ENCODE measurements at places on chromosomes 6 and 20.

DNA sequence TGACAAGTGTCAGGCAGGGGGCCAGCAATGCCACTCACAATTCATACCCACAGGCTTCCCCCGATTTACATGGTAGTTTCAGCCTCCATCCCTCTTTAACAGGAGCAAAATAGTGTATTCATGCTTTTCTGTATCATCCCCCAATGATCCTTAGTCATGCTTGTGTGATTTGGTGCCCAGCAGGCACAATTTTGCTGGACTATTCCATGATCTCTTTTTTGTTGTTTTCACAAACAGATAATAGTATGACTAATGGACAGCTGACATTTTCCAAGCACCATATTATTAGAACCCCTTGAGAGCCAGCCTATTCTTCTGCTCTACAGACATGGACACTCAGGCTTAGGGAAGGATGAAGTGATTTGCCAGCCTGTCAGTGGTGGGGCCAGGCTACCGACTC, 128.2 kb upstream of the RIPOR2 start:
- DNase-seq, result no peak

GRCh38 chr6:34174846-34175399, 29.0 kb upstream of the GRM4 start:
- DNase-seq, result no peak

- no peak for DNase-seq
Measured at GRCh38 chr6:78363688-78364087, 503.7 kb upstream of the IRAK1BP1 start.

- DNase-seq, result no peak
Measured at GRCh38 chr6:34004706-34005105, 141.2 kb downstream of the GRM4 start.

DNA sequence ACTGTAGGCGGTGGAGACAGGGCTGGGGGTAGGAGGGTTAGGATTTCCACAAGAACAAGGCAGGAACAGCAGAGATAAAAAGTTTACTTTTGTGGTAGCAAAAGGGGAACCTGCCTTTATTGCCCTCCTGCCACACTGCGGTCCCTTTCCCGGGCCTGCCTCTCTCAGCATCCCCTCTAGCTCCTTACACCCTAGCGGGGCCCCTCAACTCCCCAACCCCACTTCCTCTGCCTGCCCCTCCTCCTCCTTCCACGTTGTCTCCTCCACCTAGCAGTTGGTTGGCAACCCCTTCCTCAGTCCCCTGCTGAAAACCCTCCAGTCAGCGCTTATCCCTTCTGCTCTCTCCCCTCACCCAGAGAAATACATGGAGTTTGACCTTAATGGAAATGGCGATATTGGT, 714 bp downstream of the AIF1 start:
- DNase-seq, result no peak

DNA sequence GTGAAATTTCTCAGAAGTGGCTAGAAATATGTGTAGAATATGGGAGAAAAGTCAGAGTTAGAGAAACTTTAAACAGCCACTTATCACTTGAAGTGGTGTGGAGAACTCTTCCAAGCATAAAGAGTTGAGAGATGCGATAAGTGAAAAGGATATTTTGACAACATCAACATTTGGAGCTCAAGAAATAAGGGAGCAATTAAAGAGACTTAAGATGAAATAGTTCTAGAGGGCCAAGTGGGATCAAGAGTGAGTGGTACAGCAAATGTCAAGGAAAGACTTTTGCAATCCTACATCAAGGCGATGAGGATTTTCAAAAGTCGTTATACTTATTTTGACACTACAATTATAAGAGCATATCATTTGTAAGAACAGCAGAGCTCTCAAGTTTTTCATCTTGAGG, 9.6 kb downstream of the RSPH4A start:
- DNase-seq, result no peak

DNA sequence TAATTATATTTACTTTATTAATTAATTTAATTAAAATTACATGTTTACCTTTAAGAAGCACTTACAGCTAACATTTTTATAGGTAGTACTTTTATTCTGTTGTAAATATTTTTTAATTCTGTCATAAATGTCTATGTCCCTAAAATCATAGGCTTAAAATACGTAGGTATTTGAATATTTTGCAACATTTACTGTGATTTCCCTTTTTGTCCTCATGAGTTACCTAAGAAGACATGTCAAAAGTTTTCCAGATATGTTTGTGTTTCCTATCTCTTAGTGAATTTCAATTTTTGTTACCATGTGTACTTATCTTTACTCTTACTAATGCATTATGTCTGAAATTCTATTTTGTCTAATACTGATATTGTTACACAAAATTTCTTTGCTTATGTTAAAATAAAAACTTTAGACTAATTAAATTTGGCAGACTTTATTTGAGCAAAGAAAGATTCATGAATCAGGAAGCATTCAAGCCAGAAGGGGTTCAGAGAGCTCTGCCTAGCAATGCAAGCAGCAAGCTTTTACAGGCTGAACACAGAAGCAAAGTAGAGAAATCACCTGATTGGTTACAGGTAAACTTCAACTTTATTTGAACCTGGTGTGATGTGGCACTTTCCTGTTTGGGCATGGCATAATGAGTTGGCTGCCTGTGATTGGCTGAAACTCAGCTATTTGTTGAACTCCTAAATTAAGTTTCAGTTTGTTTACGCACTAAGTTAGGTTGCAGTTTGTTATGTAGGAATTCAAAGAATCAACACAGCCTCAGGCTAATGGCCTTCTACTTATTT, 123.2 kb upstream of the TMEM170B start:
- no peak for DNase-seq

DNA sequence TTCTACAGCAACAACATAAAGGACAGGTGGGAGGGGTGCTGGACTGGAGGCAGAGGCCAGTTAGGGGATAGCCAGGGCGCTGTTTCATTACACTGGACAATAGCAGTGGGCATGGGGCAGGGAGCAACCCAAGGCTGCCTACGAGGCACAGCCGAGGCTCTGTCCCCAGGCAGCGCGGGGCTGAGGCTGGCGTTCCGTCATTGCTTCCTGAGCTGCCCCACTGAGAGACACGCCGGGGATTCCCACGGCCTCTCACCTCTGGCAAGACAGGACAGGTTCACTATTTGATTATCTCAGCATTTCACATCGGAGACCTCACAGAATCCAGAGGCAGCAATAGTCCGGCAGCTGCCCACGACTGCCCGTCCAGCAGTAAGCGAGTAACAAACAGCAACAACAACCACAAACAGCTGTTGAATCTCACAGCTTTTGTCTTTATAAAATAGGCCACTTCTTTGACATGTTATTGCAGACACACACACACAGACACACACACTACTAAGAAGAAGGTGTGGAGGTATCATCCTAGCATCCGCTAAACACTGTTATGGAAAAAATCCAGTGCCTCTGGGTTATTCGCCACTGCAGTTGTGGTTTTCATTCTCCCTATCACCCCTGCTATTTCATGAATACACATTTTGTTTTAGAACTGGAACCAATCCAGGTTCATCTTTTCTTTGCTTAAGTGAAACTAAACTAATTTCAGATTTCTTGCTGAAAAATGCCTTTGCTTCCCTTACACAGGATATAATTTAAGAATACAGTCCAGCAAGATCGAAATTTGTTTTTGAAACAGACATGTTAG, 19.5 kb downstream of the KIF25 start:
- DNase-seq, result no peak

DNA sequence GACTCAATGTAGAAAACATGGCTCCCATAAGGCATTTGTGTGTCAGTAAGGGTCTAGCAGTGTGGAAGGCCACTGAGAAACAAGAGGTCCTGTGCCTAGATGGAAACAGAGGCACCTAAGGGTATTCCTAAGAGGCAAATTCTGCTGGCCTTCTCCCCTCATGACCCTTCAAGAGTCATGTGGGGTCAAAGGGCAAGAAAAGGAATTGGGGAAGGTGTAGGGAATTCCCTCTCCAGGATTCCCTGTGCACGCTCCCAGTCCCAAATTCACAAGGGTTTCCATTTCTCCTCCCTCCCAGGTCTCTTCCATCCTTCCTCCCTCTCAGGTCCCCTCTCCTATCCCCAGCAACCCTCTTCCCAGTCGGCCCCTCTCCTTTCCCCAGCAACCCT, 568 bp downstream of the AGPAT1 start:
- DNase-seq, result no peak

DNA sequence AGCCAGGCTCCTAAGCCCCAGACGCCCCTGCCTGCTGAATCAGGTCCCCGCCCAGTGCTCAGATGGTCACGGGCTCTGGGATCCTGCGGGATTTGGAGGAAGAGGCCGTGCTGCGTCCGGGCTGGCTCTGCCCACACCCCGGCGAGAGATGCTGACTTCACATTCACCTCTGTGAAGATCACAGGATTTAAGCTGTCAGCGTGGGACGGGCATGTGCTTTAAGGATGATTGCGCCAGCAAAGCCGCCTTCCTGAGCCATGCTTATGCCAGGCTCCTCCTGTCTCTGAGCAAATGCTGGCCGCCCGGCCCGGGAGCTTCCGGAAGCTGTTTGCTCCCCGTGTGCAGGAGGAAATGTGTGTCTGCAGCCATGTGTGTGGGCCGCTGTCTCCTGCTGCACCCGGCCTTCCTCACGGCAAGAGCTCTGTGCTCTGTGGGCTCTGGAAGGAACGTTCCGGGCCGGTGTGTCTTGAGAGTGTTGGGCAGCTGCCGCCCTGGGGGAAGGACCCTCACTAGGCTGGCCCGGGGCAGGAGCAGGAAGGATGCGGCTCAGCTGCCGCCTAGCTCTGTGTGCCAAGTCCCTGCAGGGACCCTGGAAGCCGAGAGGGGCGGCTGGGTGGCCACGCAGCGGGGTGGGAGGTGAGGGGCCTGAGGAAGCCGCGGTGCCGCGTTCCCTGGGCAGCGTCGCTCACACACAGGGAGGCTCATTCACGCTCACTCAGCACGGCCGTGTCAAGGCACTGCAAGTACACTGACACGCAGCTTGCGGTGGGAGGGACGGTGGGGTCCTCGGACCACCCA, 19.0 kb upstream of the BHLHE23 start:
- DNase-seq, result no peak

DNA sequence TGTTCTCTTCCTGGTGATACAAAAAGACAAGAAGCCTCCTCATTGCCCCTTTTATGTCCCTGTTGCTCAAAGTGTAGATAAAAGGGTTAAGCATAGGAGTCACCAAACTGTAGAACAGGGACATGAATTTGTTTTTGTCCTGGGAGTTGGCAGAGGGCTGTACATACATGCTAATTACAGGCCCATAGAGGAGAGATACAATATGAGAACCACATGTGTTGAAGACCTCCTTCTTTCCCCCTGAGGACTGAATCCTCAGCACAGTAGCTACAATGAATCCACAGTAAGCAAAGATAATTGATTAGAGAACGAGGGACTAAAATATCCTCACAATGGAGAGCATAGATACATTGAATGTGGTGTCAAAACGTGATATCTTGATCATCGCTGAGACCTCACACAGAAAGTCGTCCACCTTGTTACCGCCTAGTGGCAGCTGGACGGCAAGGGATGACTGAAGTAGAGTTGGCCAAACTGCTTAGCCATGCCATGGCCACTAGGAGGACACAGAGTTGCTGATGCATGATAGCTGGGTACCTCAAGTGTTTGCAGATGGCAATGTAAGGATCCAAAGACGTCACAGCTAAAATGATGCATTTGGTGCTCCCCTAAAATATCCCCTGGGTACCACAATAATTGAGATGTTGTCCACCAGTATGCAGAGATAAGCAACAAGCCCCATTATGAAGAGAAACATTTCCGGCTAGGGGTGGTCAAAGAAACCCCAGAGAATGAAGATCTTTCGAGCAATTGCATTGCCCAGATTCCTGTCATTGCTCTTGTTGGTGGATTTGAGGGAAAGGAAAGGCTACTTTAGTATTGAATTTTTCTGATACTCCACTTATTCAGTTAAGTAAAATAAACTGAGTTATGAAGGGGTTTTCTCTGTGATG, 15.0 kb downstream of the OR2B3 start:
- peak; percentile 12 for DNase-seq

DNA sequence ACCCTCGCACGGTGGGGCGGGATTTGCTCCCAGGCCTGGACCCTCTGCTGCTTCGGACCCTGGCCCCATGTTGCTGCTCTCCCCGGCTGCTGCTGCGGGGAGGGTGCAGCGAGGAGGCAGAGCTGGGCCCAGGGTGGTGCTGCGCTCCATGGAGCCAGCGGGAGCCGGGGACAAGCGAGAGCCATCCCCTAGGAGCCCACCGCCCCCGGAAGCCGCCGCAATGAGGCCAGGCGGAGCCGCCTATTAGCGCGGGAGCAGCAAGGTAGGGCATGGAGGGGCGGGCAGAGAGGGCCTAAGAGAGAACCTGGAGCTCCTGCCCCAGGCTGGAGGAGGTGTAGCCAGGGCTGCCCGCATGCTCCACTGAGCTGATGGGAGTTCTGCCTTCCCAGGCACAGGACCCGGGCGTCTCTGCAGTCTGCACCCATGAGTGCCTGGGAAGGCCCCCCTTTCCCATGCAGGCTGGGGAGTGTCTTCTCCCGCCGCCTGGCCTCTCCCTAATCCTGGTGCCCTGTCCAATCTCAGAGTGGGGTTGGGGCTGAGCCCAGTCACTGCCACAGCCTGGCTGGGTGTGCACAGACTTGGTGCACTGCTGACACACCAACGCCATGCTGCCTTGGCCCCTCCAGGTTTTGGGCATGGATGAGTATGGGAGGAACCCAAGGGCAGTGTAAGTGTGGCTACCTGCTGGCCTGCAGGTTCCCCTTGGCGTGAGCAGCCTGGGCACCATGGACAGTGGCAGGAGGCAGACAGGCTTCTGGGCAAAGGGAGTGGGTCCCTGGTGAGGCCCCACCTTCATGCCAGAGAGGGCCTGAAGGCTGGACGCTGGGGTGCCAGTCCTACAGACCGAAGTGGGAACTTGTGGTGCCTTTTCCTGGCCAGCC, 360.6 kb upstream of the MAP3K7 start:
- DNase-seq, result no peak

DNA sequence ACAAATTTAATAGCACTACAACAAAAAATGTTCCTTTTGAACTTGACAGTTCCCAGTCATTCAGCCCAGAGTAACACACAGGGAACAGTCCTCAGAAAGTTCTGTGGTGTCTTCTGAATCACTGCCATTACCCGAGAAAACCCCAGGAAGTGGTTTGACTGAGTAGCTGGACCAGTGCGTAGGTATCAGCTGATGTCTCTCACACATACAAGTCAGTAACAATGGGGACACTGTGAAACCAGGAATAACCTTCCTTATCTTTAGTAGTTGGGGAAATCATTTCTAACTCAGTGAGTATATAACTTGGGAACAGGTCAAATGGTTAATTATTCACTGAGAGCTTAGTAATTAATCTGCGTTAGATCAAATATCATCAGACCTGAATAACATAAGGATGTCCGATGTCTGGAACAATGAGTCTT, 73.1 kb downstream of the HIVEP2 start:
- peak; percentile 83 for DNase-seq

DNA sequence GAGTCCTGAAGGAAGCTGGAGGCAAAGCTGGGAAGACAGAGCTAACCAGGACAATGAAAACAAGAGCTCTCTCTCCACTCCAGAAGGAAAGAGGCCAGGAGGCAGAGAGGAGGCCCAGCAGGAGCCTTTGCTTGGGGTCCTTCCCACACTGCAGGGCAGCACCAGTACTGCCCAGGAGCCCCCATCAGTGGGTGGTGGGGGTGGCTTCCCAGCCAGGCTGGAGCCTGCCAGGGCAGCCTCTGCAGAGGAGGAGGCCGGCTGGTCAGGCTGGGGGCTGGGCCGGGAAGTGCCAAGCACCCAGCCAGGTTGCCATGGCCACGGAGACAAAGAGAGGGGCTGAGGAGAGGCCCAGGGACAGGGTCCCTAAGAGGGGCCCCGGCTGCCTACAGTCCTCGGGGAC, 33.4 kb downstream of the PREX1 start:
- DNase-seq, result no peak

GRCh38 chr6:90123831-90124230, 172.8 kb downstream of the BACH2 start:
- DNase-seq, result no peak

- DNase-seq, result peak; percentile 3
Measured at GRCh38 chr6:139080255-139080920, 51.8 kb downstream of the ABRACL start.

All from HCEC 1CT (cell line).